CD8-positive, alpha-beta T cell (primary cell): ENCODE measurements at places on chromosomes 12 and 14.

DNA sequence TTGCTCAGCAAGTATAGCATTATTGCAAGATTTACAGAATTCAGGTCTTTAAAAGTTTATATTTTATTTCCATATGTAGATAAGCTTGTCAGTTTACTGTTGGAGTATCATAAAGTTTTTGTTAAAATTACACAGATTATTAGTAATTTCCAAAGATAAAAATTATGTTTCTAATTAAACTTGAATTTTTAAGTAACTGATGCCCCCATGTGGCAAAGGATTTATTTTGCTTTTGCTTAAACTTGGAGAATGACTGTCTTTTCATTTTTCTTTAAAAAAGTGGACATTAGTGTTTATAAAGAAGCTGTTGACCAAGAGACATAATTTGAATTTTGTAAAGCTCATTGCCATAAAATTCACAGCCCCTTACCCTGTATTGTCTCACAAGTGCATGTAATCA lies 45.8 kb downstream of the ETNK1 start:
- no peak for DNase-seq

DNA sequence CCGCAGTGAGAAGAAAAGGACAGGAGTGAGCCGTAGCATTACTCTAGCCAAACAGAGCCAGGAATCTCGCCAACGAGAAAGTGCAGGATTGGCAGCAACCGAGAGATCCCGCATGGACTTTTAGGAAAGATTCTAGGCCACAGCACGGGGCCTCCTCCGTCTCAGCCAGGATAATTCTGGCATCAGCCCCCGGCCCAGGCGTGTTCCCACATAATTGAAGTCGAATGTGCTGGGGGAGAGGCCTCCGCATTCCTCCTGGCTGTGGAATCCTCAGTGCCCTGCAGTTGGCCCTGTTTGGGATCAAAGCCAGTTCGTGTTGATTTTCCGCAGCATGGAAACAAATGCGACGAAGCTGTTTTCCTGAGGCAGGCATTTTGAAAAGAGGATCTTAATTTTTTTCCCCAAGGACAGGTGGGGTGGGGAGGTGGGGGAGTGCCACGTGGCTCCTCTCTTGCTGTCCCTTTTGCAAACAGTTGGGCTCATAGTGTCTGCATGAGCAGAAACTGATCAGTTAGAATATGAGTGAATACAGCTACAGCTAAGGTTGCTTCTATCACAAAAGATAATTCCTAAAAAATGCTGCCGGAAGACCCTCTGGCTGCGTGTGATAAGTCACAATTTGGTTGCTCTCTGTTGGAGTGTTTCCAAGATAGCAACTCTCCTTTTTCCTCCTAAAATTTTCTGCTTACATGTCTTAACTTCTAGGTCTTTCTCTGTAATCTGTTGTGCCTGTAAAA lies 37.3 kb upstream of the ATXN2 start:
- no peak for DNase-seq

DNA sequence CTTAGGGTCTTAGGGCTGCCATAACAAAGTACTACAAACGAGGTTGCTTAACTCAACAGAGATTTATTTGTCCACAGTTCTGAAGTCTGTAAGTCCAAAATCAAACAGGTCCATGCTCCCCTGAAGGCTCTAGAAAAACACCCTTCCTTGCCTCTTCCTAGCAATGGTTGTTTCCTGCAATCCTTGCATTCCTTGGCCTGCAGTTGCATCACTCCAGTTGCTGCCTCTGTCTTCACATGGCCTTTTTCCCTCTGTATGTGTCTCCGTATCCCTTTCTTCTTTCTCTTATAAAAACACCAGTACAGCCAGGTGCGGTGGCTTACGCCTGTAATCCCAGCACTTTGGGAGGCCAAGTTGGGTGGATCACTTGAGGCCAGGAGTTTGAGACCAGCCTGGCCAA lies 17.4 kb downstream of the KCNMB4 start:
- DNase-seq: no peak

DNA sequence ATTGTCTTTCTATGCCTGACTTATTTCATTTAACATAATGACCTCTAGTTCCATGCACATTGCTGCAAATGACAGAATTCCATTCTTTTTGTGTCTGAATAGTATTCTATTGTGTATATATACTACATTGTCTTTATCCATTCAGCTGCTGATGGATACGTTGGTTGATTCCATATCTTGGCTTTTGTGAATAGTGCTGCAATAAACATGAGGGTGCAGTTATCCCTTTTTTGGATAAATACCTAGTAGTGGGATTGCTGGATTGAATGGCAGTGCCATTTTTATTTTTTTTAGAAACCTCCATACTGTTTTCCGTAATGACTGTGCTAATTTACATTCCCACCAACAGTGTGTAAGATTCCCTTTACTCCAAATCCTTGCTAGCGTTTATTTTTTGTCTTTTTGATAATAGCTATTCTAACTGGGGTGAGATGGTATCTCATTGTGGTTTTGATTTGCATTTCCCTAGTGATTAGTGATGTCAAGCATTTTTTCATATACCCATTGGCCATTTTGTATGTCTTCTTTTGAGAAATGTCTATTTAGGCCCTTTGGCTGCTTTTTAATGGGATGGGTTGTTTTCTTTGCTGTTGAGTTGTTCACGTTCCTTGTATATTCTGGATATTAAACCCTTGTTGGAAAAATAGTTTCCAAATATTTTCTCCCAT lies 2.3 kb downstream of the OAS2 start:
- peak; percentile 68 for DNase-seq

GRCh38 chr12:80745851-80746505 lies 29.3 kb downstream of the MYF5 start:
- no peak for DNase-seq
